SW480 (cell line): ENCODE measurements at places on chromosomes 7 and 10.

GRCh38 chr7:12820777-12821176, 133.3 kb downstream of the ARL4A start:
- no peak for DNase-seq

GRCh38 chr7:2603044-2603965, 28.5 kb upstream of the TTYH3 start:
- DNase-seq: peak; percentile 94

DNA sequence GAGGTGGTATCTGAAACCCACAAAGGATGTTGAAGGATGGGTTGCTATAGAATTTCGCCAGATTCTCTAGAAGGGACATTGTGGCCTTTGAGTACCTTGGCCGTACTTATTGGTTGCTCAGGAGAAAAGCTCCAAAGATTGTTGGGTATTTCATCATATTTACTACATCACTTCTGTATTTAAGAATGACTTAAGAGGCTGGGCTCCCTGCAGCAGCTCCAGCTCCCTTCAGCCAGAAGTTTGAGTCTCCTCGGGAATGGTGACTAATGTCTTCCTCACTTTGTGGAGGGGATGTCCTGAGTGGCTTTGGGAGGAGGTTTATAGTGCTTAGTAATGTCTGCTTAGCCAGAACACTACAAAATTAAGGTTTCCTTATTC, 18.1 kb downstream of the MINDY4 start:
- no peak for DNase-seq

GRCh38 chr10:59962756-59963155, 56.4 kb upstream of the CCDC6 start:
- no peak for DNase-seq

GRCh38 chr7:102431617-102432298, 1.6 kb upstream of the ORAI2 start:
- DNase-seq: peak; percentile 94

DNA sequence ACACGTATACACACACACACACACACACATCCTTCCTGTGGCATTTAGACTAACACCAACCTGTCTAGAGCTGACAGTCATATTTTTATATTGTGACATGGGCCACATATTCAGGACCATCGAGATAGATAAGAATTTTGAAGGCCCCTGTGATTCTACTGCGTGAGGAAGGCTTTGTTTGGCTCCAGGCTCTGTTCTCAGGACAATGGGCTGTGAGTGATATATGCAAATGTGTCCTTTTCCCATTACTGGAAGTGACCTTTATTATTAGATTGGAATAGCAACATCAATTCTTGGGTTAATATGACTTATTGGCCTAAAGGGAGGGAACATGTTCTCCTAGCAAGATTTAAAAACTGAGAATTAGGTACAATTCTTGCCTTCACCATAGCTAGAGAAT, 156.1 kb downstream of the SPAG6 start:
- no peak for DNase-seq

- no peak for DNase-seq
Observed at GRCh38 chr7:17815318-17815717, 125.0 kb downstream of the SNX13 start.

DNA sequence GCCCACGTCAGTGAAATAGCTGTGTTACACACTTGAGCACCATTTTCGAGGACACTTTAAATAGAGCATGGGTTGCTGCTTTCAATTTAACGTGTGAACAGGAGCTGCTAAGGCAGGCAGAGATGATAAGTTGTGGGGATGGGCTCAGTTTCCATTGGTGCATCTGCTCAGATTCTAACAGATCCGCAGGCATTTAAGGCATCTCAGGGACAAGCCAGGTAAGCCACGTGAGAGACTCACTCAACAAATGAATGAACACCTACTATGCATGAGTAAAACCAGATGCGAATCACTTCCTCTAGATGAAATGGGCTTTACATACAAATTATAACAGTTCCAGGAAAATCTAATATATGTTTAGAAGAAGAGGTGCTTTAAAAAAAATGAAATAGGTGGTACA, 34.6 kb downstream of the PLXNA4 start:
- no peak for DNase-seq

DNA sequence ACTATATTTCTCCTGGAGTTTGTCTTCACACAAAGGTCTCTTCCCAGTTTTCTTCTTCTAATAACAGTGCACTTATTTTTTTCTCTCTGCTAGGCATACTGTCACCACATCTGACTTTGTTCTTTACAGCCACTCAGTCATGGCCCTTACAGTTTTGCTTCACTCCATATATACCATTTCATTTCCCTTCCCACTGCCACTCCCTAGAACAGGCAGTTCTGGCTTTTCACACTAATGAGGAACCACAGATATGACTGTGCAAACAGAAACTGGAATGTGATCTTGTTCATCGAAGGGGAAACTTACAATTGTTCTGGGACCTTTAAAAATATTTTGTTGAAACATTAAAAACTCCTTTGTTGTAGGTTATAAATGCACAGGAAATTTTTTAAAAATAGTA, 67.3 kb downstream of the EPDR1 start:
- peak; percentile 87 for DNase-seq

DNA sequence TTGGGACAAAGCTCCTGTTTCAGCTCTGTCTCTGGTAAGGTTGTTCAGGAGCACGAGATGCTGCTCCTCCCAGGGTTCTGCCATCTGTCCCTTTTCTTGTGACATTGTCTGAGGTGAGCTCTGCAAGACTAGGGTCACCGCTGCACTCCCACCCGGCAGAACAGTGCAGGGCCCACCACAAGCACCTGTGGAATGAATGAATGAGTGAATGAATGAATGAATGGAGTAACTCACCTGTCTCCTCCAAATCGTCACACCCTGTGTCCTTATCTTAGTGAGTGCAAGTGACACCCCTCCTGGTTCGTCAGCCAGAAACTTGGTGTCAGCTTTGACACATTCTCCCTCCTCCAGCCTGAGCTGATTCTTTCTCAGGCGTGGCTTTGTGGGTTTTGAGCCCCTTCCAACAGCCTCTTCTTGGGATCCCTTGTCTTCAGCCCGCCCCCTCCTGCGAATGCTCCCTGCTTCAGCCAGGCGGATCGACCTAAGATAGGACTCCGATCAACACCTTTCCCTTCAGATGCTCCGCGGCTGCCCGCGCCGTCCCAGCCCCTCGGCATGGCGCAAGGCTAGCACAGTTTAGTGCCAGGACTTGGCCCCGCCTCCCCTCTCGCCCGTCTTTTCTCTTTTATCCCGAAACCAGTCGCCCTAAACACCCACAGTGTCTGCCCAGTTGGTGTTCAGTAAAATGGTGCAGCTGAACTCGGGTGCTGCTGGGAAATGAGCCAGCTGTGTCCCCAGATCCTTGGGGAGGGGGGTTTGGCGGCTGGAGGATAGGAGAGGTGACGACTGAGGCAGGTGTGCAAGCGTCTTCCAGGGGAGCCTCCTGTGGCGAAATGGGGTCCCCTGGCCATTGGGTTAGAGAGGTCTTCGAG, 89.3 kb downstream of the BEND7 start:
- DNase-seq: no peak

- DNase-seq: no peak
Observed at GRCh38 chr7:149454006-149454405, 6.9 kb downstream of the ZNF777 start.

- no peak for DNase-seq
Observed at GRCh38 chr7:3117081-3117480, 73.4 kb upstream of the CARD11 start.

DNA sequence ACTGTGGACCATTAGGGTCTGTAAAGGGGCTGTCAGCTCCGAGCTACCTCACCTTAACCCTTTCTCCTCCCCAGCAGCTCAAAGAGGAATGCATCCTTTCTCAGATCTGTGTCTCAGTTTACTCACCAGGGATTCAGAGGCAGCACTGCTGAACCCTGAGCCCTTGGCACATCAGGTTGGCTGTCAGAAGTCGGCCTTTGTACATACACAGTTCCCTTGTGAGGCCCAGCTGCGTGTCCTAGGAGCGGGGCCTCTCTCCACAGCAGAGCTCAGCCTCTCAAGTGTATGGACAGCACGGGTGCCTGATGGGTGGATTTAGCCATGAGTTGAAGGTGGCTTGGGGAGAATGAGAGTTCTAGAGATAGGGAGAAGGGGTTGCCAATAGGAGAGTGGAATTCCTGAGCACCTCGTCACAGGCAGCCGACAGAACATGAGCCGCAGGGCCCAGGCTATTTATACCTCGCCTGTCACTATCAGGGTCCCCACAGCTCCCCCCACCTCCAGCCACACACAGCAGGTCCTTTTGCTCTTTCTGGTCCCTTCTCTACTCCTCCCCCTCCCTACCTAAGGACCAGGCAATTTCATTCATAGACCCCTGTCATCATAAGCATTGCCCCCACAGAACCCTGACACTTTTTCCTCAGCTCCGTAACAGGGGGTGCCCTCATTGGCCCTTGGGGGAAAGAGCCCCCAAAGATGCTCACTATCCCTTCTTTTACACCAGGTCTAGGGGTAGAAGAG, 2.1 kb upstream of the FLNC start:
- peak; percentile 15 for DNase-seq

DNA sequence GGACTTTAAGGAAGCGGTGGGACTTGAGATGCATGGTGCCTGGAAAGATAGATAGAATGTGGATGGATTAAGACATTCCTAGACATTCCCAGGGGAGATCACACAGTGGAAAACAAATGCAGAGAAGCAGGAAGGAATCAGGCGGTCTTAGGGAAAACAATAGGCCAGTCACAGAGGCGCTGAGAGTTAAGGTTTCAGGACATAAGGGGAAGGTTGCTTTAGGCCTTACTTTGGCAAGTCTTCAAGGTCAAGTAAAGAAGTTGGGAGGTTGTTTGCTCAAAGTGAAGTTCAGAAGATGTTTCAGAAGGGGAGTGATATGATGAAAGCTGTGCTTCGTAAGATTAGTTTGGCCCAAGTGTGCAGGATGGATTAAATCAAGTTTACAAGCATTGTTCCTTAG, 109.4 kb downstream of the SUGCT start:
- DNase-seq: no peak

DNA sequence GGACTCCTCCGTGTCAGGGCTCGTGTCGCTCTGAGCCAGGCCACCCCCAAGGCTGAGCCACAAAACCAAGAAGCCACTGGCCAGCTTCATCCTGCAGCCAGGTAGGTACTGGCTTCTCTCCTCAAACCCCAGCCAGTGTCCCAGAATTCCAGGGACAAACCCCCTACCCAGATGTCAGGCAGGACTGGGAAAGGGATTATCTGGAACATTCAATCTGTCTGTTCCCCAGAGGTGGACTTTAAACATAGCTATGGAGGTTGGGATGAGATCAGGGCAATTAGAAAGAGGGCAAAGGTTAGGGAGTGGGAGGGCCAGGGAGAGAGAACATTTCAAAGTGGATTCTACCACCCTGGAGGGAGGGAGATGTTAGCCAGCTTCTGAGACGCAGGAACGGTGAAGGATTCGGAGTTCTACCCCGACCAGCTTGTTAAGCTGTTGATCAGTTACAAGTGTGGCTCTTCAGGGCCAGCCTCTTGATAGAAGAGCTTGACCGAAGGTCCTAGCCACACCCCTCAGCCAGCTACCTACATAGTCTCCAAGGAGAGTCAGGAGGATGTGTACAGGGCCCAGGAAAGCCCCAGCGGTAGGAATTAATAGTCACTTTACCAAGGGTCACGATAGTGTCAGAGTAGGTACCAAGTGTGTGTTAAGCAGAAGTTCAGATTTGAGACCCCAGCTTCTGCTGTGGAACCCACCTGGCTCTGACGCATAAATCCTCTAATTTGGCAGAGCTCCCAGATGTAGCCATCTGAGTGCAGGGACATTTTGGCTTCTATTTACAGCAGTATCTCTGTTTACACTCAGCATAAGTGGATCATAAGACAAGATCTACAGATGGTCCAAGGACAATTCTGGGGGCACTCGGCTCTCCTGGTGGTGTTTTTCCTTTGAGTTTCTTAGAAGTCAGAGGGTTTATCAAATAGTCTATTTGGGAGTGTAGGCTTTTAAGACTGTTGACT, at the start of gene PLA2G12B:
Gene PLA2G12B (minus strand): TSS at position 211 of the 959 bp plus-strand sequence. CDS start 121 bp downstream, at position 90.
- DNase-seq: no peak

DNA sequence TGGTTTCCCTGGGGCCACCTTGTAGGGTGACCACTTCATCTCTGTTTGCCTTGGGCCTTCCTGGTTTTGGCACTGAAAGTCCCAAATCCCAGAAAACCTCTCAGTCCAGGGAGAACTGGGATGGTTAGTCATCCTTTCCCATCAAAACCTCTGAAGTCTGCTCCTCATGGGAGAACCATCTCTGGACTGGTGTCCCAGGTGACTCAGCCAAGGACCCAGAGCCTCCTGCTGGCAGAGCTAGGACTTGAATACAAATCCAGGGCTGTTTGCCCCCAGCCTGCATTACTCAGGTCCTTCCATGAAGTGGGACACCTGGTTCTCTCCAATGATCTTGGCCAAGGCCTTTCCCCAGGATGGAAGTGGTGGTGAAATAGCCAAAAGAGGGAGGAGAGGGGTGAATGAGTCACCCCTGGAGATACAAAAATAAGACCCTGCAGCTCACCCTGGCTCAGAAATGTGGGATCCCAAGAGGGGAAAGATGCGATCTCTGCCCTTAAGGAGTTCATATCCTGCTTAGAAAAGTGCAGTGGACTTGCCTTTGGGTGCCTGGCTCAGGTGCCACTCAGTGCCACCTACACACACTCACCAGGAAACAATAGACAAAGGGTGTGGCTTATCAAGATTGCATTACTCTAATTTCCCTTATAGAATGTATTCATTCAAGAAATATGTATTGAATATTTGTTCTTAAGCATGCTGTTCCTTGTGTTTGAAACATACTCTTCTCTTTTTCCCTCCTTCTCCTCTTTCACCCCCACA, 22.0 kb downstream of the ADRA2A start:
- no peak for DNase-seq

DNA sequence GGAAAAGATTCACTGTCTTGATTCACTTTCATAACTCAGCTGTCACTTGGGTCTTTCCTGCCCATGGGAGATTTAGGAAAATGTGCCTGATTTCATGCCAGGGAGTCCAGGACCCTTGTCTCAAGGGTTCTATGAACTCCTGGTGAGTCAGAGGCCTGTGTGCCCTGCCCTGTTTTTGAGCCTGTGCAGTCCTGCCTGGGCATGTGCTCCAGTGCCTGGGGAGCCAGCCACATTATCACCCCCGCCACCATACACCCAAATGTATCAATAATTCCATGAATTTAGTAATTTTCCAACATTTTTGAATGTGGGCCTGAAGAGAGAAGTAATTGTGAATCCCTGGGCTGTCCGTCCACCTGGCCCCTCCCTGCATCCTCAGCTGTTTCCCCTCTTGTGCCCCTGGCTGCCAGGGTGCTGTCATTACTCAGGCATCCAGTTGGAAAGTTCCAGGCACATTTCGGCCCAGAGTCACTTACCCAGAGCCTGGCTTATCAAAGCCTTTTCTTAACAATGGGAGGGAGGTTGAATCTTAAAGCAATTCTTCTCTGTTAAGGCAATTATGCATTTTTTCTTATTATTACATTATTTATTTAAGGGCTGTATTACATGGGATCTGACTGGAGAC, 287.8 kb upstream of the CDC14C start:
- no peak for DNase-seq

GRCh38 chr7:106216923-106217542, 67.8 kb downstream of the NAMPT start:
- peak; percentile 41 for DNase-seq

DNA sequence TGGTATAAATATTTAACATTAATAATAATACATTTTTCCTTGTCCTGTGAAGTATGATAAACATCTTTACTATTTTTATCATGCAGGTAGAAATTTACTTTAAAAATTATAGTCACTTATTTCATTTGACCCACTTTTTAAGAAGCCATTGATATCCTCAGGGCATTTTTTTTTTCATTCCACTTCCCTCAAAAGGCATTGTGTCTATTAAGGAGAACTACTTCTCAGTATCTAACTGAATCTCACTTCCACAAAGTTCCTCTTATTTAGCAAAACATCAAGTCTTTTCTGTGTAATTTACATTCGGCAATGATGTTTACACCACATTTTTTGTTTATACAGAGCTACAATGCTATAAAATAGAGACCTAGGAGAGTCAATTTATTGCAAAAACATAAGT, 388.2 kb upstream of the AKR1E2 start:
- no peak for DNase-seq

- no peak for DNase-seq
Observed at GRCh38 chr7:7667187-7667586, 26.6 kb downstream of the UMAD1 start.
